ENCODE measurements at places on chromosomes 6 and 20.

DNA sequence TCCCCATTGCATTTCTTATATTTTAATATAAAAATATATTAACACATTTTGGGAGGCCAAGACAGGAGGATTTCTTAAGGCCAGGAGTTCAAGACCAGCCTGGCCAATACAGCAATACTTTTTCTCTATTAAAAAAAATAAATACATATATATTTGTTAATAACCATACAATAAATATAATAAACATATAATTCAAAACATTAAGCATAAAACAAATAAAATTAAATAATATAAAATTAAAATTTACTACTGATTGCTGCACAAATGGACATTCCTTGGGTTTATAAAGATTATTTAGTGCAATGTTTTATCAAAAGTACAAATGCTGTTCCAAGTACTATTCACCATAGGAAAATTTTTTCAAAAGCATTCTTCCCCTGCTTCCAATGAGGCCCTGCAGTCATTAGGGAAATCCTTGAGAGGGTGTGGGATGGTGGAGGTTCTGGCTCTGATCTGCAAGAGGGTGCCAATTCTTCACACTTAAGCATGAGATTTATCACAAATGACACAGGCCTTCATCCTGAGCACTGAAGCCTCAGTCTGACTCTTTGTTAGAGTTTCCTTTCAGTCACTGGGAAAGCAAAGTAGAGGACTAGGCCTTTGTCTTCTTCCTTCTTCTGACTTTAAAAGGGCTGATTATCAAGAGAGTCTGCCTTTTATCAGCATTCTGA, 596.7 kb downstream of the EPM2A start:
- DNase-seq = no peak

DNA sequence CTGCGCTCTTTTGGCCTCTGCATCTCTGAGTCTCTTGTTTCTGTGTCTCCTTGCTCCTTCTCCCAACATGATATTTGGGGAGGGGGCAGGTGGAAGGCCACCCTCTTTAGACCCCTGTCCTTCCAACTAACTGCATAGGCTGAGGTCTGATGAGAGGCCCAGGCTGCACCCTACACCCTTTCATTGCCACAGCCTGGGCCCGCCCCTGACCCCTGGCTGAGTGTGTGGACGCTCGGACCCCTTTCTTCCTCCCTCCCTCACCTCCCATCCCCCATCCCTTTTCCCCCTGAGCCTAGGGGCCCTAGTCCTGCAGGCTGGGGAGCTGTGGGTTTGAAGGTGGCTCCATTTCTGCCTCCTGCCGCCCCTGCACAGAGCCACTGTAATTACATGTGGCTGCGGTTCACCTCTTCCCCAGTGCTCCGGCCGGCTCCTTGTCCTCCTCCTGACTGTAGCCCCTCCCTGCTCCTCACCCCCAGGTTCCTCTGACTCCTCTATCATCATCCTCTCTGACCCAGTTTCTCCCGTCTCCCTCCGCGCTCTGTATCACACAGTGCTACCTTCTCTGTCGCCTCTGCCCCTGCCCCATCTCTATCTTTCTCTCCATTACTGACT, 6.8 kb downstream of the MDFI start:
- no peak for DNase-seq

- no peak for DNase-seq
These were observed 505.7 kb downstream of the CDKAL1 start for GRCh38 chr6:21039926-21040325.

GRCh38 chr20:44412402-44413144, 57.1 kb downstream of the HNF4A start:
- no peak for DNase-seq

DNA sequence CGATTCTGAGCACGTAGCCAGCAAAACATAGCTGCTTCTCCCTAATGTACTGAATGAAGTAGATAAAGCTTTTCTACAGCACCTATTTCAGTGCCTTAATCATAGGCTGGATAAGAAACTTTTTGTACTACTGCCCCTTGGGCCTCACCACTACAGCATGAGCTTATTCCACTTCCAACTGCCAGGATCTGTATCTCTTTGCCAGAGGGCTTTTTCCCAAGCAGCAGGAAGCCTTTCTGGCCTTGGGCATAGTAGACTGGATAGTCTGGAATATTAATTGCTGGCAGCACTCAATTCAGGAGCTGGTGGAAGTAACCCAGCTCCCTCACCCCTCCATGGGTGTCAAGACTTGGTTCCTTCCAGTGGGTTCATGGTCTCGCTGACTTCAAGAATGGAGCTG, 43.6 kb downstream of the ANKEF1 start:
- DNase-seq = no peak

DNA sequence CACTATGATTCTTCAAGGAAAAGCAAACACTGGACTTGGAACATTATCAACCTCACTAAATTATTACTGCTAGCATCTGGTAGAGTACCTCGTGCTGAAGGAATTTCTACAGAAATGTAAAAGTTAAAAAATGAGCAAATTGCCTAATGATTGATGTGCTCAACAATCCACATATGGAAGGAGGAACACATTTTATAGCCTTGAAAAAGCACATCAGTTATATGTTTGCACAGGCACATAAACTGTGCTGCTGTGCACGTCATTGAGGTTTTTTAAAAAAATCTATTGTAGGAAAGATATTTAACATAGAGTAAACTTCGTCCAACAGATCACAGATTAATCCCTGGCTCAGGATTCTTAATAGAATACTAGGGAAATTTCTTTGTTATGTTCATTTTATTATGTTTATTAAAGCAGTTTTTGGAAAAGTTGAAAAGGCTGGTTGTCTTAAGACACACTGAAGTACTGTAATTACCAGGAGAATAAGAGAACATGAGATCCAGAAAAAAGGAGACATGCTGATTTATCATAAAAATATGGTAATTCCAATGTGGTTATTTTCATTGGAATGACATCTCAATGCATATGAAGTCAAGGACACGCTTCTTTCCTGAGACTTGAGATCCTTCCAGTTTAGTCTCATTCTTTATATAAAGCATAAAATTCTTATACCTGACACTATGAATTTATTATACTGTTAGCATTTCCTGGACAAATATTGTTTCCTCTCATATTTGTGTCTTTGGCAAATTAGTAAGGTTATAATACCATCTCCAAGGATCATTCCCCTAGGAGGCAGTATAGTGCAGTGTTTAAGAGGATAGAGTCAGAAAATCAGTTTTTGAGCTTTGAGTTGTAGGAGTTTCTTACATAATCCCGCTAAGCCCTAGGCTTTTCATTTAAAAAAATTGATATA, 511.1 kb downstream of the TENT5A start:
- no peak for DNase-seq

- no peak for DNase-seq
These were observed 859.4 kb downstream of the MAFB start for GRCh38 chr20:39829661-39830060.

GRCh38 chr6:123715006-123715863, 78.5 kb upstream of the TRDN start:
- no peak for DNase-seq
